Pons (tissue), 1 donor: ENCODE measurements at places on chromosomes 4 and X.

DNA sequence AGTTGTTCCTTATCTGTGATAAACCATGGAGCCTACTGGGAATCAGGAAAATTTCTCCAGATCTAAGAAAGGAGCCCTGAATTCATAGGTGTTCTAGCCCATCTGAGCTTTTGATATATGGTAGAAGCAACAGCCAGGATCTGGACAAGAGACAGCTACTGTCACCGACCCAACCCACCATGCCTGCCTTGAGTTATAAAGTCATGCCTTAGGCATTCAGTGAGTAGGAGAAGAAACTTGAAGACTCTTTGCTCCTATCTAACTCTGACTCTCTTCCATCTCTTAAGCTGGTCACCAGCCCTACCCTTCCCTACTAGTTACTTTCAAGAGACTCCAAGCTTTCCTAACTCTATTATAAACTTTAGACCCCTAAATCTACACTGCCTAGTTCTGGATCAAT lies 83.9 kb upstream of the FAM9B start:
- no peak for DNase-seq

- DNase-seq, result peak; percentile 4
Observed at GRCh38 chr4:69984030-69984443, 11.7 kb upstream of the STATH start.

GRCh38 chr4:147123146-147123545 lies 177.5 kb upstream of the TTC29 start:
- no peak for DNase-seq

- DNase-seq, result no peak
Observed at GRCh38 chr4:84563002-84563401, 19.9 kb upstream of the CDS1 start.
